ENCODE measurements at places on chromosomes 2 and 18.

- DNase-seq, result no peak
These were observed 259.8 kb upstream of the RASGRP3 start for GRCh38 chr2:33216508-33217182.

DNA sequence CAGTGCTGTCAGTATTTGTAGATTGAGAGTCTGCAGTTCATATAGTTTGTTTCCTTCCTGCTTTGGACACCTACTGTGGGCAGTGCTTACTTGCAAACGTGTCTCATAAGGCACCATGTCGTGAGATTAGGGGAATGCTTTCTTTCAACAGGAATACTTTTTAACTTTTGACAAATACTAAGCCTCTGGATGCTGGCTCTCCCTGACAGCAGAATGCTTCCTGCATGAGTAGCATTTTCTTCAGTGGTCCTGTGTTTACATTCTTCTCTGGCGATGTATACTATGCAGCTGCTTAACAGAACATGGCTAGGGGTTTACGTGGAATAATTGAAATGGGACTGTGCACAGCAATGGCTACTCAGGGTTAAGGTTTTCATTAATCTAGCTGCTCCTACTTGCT, 807.5 kb downstream of the MBD2 start:
- no peak for DNase-seq

- DNase-seq, result no peak
These were observed 67.6 kb upstream of the RBBP8 start for GRCh38 chr18:22865354-22866116.

DNA sequence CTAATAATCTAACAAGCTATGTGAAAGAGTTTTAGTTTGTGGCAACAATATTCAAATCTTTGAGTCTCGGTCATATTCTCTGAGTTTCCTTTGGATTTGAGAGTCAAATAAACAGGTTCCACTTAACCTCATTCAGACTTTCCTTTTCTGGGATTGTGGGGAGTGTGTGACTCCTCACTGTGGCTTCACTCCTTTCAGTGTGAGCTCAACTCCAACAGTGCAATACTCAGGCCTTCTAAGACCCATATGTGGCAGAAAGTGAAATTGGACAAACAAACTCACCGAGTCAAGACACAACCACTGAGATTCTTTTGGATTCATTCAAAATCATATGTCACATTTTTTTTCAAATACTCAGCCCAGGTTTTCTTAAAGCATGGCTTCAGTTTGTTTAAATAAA, 25.4 kb downstream of the SLC9A4 start:
- DNase-seq, result no peak

DNA sequence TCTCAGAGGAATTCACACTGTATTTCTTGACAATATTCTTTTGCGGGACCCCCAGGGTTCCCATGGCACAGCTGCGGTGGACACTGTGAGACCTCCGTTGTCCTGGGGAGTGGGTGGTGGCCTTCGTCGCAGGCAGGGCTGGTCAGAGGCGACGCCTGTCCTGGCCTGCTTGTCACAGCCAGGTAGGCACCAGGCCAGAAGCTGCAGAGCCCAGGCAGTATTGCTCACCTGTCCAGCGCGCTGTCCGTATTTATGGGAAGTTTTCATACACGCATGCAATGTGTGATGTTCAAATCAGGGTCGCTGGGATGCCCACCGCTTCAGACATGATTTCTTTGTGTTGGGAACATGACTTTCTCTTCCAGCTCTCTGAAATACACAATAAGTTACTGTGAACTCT, 126.6 kb downstream of the RTP5 start:
- DNase-seq, result no peak
